H1 (cell line): ENCODE measurements at places on chromosomes 12 and 14. TPM values are rescaled to one million over a fixed set of nuclear protein-coding genes. Genes with fewer than 3 reads are reported as not detected.
A peak's percentile ranks its signal among the peaks of the same experiment; 100 is the strongest.

- H3K27me3 ChIP-seq = no peaks in the 10 kb centered on the region
- H3K27ac ChIP-seq = no peak overlapping the region
- H3K4me1 ChIP-seq = no peaks in the 10 kb centered on the region
- no peak overlapping the region for H3K4me3 ChIP-seq
- no peaks in the 10 kb centered on the region for H3K36me3 ChIP-seq
- no peak for DNase-seq
These were observed 9.9 kb downstream of the ATG14 start for GRCh38 chr14:55401751-55402150.

GRCh38 chr14:57078054-57078453 lies 190.7 kb downstream of the EXOC5 start:
- H3K4me3 ChIP-seq = no peak overlapping the region
- no peak for DNase-seq
- peaks cover 7% of the 10 kb centered on the region for H3K4me1 ChIP-seq
- H3K27ac ChIP-seq = no peak overlapping the region
- no peaks in the 10 kb centered on the region for H3K36me3 ChIP-seq

GRCh38 chr14:104882325-104882973 lies 17.4 kb downstream of the CEP170B start:
- H3K27ac ChIP-seq = no peak overlapping the region
- H3K27me3 ChIP-seq = no peaks in the 10 kb centered on the region
- peak; percentile 49 for DNase-seq
- H3K4me1 ChIP-seq = no peaks in the 10 kb centered on the region

The DACT1 gene
- 26.2 and 29.8 TPM in 2 replicates for total RNA-seq

DNA sequence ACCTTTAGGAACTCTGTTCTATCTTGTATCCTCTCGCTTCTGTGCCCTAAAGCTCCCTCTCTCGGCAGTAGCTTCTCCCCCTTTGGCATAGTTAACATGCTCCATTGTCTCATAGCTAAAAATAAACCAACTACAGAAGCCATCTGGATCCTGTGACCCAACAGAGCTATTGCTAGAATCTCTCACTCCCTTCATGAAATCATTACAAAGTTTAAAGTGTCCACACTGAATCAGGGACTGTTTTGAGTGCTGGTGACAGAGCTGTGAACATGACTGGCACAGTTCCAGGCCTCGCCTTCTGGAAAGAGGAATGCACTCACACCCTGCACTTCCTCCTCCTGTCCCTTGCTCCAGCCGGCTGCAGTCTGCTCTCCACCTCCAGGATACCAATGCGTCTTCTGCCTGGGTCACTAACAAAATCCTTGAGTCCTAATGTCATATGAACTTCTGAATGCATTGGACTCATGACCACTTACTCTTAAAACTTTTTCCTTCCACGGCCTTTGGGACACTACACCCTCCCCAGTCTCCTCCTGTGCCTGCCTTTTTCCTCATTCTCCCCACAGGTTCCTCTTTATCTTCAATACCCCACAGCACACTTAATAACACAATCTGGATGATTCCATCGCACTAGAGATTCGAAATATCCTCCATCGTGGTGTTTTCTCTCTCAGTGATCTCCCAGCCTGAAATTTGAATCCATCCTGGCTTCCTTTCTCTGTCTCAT lies 13.2 kb downstream of the PLBD1 start:
- H3K36me3 ChIP-seq = no peaks in the 10 kb centered on the region
- no peak overlapping the region for H3K27ac ChIP-seq
- no peaks in the 10 kb centered on the region for H3K27me3 ChIP-seq
- DNase-seq = no peak
- H3K4me3 ChIP-seq = no peak overlapping the region
- no peaks in the 10 kb centered on the region for H3K4me1 ChIP-seq

DNA sequence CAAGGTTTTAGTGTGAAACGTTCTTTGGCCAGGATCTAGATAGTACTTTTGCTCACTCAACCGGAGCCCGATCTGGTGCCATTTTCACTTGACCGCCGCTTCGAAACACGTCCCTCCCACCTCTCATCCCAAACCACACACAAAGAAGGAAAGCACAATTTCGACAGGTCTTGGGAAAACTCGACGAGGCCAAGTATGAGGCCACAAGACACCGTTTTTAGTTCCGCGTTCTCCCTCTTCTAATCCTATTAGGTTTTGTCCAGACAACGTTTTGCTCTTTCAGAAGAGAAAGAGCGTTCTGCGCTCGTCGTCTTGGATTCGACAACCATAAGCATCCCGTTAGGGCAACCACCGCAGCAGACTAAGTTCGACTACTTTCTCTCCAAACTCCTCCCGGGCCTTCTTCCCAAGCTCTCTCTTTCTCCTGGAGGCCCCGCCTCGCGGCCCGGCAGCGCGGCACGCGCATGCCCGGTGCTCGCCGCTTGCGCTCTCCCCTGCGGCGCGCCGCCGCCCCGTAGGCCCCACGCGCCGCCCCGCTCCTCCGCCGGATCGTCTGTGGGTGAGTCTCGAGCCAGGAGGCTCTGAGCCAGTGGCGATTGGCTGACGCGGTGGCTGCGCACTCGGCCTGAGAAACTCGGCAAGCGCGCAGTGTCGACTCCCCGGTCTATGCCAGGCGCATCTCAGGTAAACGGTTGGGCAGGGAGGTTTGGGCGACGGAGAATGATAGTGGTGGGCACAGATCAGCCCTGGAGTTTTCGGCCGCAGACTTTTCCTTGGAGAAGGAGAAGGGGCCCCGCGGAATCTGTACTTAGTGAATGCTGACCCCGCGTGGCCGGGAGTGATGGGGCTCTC lies at the start of gene MIPOL1:
MIPOL1 (plus strand) TSS at position 517 of the 852 bp plus-strand sequence. CDS start 49,952 bp downstream, outside the sequence.
- H3K36me3 ChIP-seq = no peaks in the 10 kb centered on the region
- H3K27me3 ChIP-seq = no peaks in the 10 kb centered on the region
- peak within 1 kb of the TSS; percentile 67; the same call in 1 of the 2 replicates for H3K27ac ChIP-seq

The PRR4 gene
- 2.0 TPM in 1 of 2 replicates, not detected in the other for total RNA-seq

The ASB2 gene
- total RNA-seq = 0.77 and 1.0 TPM in 2 replicates

DNA sequence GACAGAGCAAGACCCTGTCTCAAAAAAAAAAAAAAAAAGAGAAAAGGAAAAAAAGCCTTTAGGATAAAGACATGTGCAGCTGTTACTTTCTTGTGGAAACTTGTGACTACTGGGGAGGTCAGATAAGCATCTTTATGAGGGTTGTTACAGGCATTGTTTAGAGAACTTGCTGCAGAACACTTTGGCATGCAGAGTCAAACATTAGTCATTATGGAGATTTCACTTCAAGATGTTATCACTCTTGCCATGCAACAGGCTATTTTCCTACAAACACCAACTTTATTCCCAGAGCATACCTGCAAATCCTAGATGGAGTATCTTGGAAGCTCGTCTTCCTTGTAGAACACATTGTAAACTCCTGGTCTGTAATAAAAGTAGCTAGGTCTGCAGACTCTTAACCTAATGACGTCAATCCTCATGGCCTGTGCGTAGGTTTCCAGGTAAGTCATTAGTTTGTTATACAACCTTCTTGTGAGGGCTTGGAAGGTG lies 36.3 kb upstream of the WDR89 start:
- no peak overlapping the region for H3K27ac ChIP-seq
- no peaks in the 10 kb centered on the region for H3K27me3 ChIP-seq
- no peak for DNase-seq
- H3K4me3 ChIP-seq = no peak overlapping the region

GRCh38 chr14:81504864-81505263 lies 28.8 kb downstream of the SEL1L start:
- no peak for DNase-seq
- no peaks in the 10 kb centered on the region; the same call in 1 of the 2 replicates for H3K36me3 ChIP-seq
- H3K4me1 ChIP-seq = peaks cover under 1% of the 10 kb centered on the region
- no peak overlapping the region for H3K4me3 ChIP-seq

- DNase-seq = no peak
- no peaks in the 10 kb centered on the region; the same call in 1 of the 2 replicates for H3K4me1 ChIP-seq
- H3K27ac ChIP-seq = no peak overlapping the region
These were observed 28.8 kb downstream of the ETNK1 start for GRCh38 chr12:22653791-22654190.

The EML5 gene
- 0.55 and 0.88 TPM in 2 replicates for total RNA-seq

DNA sequence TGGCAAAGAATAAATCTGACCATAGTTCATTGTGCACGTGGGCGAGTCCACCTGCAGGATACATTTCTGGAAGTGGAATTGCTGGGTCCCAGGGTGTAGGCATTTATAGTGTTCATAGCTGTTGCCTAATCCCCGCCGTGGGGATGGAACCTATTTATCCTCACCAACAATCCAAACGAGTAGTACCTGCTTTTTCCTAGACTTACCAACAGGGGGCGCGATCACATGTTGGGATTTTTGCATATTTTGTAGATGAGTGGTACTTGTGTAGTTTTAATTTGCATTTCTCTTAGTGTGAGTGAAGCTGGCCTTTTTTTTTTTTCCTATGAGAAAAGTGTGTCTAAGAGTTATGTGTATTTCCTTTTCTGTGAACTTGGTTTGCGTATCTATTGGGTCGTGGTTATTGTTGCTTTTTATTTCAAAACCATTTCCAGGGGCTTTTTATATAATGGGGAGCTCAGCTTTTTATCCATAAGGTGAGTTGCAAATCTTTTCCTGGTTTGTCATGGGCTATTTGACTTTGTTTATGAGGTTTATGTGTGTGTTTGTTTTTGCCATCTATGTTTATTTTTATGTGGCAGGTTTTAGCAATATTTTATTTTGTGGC lies 67.2 kb downstream of the CCDC92 start:
- H3K4me3 ChIP-seq = no peak overlapping the region
- H3K27me3 ChIP-seq = no peaks in the 10 kb centered on the region
- peaks cover 6% of the 10 kb centered on the region; the same call in 1 of the 2 replicates for H3K4me1 ChIP-seq
- no peaks in the 10 kb centered on the region for H3K36me3 ChIP-seq
- no peak for DNase-seq

DNA sequence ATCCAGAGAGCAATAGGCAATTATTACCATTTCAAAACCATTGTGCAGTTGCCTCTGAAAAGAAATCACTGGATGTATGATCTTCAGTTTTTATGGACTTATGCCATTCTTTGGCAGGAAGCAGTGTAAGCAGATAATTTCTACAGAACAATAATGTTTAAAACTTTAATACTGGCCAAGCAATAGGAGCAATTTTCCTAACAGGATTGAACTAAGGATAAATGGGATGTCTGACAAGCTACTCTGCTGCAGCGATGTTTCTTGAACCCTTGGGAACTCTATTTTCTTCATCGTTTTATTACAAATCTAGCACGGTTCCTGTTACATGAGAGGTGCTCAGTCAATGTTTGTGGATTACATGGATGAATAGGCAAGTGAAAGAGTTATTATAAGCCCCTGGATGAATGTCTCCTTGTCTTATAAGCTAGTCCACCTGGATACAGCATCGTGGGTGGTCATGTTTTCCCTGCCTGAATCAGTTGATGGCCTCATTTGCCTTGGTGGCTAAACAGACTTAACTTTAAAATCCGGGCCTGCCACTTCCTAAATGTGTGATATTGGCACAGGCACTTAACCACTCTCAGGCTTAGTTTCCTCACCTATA lies 68.2 kb upstream of the MDM1 start:
- H3K4me3 ChIP-seq = no peak overlapping the region
- H3K36me3 ChIP-seq = no peaks in the 10 kb centered on the region
- H3K27me3 ChIP-seq = no peaks in the 10 kb centered on the region
- DNase-seq = no peak
- H3K27ac ChIP-seq = no peak overlapping the region

GRCh38 chr12:117402363-117402762 lies 40.9 kb upstream of the NOS1 start:
- no peaks in the 10 kb centered on the region for H3K27me3 ChIP-seq
- H3K36me3 ChIP-seq = no peaks in the 10 kb centered on the region
- H3K4me1 ChIP-seq = no peaks in the 10 kb centered on the region
- no peak overlapping the region for H3K4me3 ChIP-seq

The RAD9B gene
- total RNA-seq = not detected in 2 replicates

- H3K4me1 ChIP-seq = peaks cover 7% of the 10 kb centered on the region
- DNase-seq = no peak
- no peaks in the 10 kb centered on the region for H3K36me3 ChIP-seq
- no peaks in the 10 kb centered on the region for H3K27me3 ChIP-seq
- H3K4me3 ChIP-seq = no peak overlapping the region
These were observed 33.5 kb downstream of the FMNL3 start for GRCh38 chr12:49673446-49674317.

DNA sequence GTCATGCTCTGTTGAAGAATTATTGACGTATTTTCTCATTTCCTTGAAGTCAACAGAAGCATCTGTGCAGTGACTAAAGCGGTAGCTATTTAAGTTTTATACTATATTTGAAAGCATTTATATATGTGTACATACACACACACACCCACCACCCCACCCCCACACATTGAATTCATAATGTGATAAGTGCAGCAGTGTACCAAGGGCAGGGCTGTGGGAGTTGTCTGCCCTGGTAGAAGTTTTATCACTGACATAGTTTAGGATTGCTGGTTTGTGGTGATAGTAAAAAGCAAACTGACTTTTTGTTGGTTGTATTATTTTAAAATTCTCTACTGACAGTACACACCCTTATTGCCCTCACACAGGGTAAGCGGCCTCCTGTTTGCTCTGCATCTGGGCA lies 39.1 kb downstream of the GAS2L3 start:
- H3K36me3 ChIP-seq = no peaks in the 10 kb centered on the region
- H3K4me3 ChIP-seq = no peak overlapping the region
- H3K27ac ChIP-seq = no peak overlapping the region
- H3K27me3 ChIP-seq = no peaks in the 10 kb centered on the region
- H3K4me1 ChIP-seq = no peaks in the 10 kb centered on the region

DNA sequence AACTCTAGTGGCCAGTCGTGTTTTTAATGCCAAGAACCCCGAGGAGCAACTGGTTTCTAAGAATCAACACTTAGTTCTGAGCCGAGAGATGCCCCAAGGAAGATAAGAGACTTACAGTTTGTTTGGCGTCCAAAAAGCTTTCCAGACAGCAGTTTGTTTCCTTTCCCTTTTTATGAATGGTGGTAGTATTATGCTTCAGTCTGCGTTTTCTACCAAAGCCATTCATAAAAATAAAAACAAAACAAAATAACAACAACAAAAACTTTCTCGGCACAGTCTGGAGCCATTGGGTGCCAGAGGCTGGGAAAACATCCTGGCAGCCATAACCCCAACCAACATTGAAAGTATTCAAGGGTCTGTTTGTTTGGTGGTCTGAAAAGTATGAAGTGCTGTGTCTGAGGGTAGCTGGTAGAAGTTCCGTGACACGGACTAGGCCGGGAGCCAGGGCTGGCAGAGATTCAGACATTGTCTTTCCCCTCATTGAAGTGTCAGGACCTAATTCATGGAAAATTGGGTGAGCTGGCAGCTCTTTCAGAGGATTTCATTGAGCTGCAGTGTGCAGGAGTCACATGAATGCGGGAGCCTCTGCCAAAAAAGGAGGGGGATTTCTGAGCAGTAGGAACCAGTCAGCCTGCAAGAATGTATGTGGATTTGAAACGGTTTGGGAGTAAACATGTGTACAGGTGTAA lies 124.2 kb downstream of the HMGA2 start:
- no peak overlapping the region for H3K27ac ChIP-seq
- no peak overlapping the region for H3K4me3 ChIP-seq
- H3K27me3 ChIP-seq = no peaks in the 10 kb centered on the region
- H3K4me1 ChIP-seq = no peaks in the 10 kb centered on the region
- DNase-seq = no peak

The CPSF2 gene
- total RNA-seq = 130 and 141 TPM in 2 replicates

The NFE2 gene
- total RNA-seq = 1.4 and 2.0 TPM in 2 replicates

The SMOC1 gene
- 1.6 and 2.4 TPM in 2 replicates for total RNA-seq
